ENCODE measurements at places on chromosomes 2 and 18.
A peak's percentile ranks its signal among the peaks of the same experiment; 100 is the strongest.

DNA sequence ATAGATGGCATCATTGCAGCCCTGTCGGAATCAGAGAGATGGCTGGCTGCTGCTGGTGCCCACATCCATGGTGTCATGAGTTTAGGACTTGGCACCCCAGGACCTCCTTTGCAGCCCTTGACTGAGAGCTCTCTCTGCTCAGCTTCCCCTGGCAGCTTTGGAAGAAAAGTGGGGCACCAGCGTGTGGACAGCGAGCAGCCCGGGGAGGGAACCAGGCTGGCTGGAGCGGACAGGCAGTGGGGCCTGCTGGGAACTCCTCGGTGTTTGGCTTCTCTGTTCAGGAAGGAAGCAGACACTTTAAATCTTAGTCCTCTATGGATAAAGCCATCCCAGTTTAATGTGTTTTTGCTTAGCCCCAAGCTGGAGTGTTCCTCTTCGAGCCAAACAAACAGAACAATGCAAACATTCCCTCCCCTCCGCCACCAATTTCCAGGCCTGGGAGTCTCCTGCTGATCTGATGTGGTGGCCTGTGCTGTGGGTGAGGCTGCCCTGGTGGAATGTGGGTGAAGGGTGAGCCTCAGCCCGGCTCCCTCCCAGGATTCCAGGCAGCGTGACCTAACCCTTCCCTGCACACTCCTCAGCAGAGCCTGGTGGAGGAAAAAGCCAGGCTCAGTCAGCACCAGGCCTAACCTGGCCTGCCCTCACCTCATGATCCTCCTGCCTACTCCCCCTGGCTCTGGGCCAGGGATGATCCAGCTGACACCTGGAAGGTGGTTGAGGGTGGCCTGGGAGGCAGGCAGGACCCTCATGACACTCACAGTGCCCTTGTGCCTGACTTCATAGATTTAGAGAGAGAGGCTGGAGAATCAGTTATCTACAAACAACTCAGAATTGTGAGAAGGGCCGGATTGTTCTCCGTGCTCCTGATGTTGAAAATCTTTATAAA is 21.6 kb upstream of the ITGB6 start:
- no peak for DNase-seq

- no peak for DNase-seq
Measured at GRCh38 chr18:62183578-62184195, 3.2 kb downstream of the PIGN start.

DNA sequence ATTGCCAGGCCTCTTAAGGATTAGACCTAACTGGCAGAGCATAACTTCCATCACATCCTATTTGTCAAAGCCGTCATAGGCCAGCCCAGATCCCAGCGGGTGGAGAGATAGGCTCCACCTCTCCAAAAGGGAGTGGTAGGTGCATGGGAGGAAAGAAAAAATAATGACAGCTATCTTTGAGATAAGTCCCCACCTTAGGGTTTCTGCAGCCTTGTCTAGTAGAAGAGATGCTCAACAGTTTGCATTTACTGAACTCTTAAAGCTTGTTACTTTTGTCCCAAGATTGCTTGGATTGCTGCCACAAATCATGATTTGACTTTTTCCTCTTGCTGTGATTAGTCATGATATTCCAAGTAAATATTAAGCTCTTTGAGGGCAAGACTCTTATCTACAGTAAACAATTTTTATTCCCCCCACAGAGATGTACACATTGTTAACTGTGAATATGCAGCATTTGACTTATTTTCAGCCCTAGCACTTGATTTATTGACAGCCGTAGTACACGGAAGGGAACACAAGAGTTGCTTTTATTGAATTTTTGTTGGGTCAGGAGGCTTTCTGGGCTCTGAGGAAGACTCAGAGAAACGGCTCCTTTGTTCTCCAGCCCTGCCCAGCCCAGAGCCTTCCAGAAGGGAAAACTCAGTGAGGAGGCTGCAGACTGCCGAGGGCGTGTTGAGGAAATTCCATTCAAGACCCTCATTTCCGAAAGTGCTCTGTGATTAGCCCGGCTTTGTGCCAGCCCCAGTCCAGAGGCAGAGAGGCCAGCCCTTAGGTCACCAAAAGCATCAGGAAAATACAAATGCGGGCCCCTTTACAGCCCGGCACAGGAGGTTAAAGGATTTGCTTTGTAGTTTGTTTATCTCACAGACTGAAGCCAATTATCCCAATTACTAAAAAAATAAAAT is 75.5 kb upstream of the ZNF532 start:
- DNase-seq: peak; percentile 70

- DNase-seq: no peak
Measured at GRCh38 chr2:78202986-78203670, 681.0 kb upstream of the LRRTM4 start.

DNA sequence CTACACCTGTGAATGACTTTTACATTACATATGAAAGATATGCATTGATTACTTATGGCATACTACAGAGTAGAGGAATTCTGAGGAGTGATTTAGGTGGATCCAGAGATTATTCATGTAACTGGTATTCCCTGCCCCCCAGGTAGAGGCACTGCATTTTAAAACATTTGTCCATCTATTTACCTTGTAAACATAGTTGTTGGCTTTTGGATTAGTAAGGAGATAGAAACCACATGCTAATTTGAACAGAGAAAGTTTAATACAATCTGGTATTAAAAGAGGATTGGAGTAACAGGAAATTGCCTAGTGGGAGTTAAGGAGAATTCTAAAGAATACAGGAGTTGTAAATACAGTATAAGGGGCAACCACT is 15.9 kb downstream of the GALNT3 start:
- no peak for DNase-seq

- no peak for DNase-seq
Measured at GRCh38 chr18:38606841-38607240, 1041.2 kb upstream of the CELF4 start.

DNA sequence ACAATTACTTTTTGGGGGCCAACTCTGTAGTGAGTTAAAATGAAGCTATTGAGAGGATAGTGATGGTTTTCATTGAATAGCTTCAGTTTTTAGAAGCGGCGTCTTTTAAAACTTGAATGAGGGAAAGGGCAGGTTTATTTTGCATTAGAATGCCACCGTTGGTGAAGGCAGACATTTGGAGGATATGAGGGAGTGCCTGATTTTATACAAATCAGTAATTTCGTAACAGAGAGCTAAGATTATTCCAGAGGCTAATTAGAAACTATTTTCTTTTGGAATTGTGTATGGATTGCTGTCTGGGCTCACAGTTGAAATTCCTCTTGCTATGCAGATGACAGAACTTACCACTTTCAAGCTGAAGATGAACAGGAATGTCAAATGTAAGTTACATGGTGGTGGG is 67.6 kb downstream of the ITGB1BP1 start:
- no peak for DNase-seq

- no peak for DNase-seq
Measured at GRCh38 chr2:16243411-16243996, 303.2 kb downstream of the MYCN start.

GRCh38 chr2:170206805-170207407 is 29.0 kb downstream of the MYO3B start:
- DNase-seq: no peak

DNA sequence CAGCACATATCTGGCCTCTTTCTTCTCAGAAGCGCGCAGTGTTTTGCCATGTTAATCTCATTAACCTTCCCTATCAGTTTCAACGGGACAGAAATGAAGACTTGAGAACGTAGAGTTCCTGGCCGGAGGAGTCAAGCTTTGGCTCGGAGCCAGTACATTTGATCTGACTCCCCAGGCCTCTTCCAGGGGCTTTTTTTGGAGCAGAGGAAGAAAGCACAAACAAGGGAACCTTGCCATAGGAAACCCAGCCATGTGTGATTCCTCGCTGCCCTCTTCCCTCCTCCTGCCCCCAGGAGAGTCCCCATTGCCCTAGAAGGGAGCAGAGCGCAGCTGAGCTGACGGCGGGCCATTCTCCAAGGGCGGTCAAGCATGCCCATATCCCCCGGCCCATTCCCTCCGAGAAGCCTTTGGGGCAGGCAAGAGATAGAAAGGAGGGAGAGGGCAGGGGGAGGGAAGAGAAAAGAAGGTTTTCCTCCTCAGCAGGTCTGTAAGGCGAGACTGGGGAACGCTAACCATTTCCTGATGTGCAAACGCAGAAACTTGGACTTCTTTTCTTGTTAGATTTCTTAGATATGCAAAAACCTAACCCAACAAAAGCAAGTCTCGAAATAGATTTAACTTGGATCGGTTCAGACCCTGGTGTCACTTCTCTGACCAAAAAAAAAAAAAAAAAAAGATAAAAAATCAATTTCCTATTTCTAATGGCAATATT is 63.7 kb upstream of the POU3F3 start:
- peak; percentile 36 for DNase-seq

- DNase-seq: no peak
Measured at GRCh38 chr2:133080822-133081221, 410.8 kb upstream of the LYPD1 start.

DNA sequence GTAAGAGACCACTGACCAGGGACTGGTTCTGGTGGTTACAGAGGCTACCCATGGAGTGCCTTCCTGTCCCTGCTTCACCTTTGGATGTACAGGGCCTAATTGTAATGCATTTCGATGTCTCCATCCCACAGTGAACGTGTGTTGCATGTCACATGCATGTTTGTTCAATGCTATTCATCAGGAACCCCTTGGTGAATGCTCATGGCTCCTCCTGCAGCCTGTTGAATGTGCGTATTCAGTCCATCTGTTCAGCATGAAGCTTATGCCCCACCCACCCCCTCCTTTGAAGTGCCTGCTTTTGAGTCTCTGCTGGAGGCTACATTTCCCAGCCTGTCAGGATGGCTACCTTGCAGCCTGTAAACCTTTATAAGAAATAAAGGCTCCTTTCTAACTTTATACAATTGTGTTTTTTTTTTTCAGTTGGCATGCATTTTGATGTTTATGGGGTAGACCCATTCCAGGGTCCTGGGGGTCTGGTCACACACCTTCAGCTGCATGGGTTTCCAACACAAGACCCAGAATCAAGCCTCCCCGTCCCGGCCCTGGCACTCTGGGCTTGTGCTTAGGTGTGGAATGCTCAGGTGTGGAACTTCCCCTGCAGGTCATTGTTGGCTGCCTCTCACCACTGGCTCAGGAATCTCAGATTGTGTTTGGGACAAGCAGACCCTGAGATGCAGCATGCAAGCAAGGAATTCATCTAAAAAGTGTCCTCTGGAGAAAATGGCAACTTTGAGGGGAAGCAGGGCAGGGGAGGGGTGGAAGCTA is 238.8 kb upstream of the HDAC4 start:
- DNase-seq: no peak

DNA sequence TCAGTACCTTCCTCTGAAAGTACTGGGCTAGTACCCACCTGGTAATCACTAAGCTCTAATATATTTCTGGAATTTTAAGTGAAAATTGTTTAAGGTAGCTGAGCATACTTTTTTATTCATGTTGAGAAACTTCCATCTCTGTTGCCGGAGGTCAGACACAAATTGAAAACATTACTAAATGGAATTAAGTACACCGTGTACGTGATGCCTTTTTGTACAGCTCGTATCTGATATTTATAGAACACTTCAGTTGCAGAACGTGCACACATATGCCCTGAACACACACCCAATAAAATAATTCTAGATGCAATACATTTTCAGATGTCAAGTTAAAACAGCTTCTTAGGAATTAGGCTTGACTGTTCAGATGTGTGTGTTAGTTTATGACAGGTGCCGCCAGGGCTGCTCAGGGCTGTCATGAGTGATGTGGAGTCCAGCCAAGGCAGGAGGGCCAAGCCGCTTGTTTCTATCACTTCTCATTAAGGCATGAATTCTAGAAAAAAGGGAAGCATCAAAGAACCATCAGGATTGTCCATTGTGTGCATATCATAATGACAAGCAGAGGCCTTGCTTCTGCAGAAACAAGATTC is 80.9 kb upstream of the FOSL2 start:
- no peak for DNase-seq

- no peak for DNase-seq
Measured at GRCh38 chr2:222268311-222268990, 30.3 kb downstream of the PAX3 start.

- no peak for DNase-seq
Measured at GRCh38 chr2:201795607-201796477, 10.5 kb upstream of the CDK15 start.

DNA sequence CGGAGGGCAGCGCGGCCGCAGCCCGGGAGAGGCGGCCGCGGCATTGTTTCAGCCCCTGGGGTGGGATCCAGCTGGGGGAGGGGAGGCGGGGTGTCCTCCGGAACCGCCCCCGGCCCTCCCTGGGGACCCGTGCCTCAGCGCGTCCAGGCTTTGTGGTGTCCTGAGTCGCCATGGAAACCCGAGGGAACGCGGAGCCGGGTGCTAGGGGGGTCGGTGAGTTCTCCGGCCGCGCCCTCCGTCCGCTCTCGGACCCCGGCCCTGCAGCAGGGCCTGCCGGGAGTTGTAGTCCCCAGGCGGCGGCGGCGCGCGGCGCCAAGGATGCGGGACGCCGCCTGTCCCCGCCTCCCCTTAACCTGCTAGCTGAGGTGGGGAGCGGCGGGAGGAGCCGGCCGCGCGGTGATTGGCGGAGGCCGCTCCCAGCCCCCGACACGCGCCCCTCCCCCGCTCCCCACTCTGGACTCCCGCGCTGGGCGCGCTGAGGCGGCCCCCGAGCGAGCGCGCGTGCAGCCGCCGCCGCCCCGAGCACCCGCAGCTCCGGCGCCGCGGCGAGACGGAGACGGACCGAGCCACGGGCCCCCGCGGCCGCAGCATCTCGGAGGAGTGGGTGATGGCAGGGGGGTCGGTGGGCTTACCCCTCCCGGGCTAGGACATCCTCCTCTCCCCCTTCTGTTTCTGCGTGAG is at the start of gene DPYSL5:
Gene DPYSL5 (plus strand): TSS at position 478 of the 681 bp plus-strand sequence. CDS start 50,368 bp downstream, outside the sequence.
- no peak for DNase-seq

DNA sequence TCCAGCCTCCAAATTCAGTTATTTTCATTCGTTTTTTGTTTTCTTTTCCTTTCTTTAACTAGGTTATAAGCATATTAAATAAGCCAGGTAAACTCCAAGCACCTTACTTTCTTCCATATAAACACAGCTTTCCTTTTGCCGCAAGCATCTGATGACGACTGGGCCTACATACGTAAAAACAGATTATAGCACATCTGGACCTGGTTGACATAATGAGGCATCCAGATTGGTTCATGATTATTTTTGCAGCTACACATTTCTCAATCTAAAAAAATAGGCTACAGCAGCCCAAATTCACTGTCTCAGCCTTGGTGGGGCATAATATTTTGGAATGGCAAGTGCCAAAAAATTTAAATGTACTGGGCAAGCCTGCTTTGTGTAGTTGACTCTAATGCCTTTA is 7.7 kb downstream of the CYP1B1 start:
- no peak for DNase-seq

GRCh38 chr2:215765729-215766360 is 247.5 kb downstream of the MREG start:
- no peak for DNase-seq

DNA sequence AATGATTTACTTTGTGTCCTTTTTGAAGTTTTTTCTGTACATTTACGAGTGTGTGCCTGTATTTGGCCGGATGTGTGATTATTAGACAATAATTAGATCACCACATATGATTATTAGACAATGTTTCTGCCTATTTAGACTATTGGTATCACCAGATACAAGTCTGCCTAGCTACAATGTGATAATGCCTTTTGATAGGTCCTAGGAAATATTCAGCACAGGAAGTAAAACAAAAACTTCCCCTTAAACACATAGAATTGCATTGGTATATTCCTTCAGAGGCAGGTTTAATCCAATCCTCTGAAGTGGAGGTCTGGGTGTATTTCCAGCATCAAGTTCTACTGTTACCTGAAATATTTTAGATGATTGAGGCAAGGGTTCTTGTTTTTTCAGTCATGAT is 275.1 kb downstream of the TGIF1 start:
- DNase-seq: no peak
